ENCODE measurements at places on chromosomes 5 and 9.

GRCh38 chr9:70484232-70485130, 70.0 kb upstream of the KLF9 start:
- DNase-seq = no peak

DNA sequence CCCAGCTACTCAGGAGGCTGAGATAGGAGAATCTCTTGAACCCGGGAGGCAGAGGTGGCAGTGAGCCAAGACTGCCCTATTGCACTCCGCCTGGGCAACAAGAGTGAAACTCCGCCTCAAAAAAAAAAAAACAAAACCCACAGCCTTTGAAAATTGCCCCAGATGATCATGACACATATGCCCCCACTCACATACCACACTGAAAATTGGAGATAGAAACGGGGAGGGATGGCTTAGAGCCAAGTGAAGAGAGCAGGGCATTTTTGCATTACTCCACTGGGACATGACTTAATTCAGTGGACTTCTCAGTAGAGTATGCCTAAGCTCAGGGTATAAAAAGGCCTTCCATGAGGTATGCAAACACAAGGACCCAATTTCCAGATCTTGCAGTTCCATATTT, 309.3 kb downstream of the BNC2 start:
- DNase-seq = no peak

DNA sequence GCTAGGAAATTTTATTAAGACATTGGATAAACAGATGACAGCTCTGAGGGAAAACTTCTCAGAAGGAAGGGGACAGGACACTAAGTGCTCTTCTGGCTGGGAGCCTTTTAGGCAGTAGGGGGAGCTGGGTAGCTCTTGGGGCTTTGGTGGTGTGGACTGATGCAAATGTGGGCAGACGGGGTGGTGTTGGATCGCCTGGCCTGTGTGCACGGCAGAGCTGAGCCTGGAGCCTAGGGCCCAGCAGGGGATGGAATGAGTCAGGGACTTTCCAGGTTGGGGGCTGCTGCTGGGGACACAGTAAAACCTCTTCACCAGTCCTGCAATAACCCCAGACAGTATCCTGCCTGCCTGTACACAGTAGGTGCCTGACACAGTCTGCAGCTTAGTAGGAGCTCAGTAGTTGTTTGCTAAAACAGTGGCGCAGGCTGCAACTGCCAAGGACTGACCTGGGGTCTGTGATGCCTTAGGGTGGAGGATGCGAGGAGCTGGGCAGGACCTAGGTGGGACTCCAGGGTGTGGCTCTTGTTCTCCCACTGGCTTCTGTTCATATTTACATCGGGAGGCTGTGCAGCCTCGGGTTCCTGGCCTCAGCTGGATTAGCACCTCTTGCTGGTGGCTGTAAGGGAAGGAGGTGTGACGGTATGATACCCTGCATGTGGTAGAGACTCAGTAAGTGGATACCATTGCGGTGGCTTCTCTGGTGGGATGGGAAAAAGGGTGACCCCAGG, 83.8 kb downstream of the DAB2IP start:
- no peak for DNase-seq

GRCh38 chr5:78001197-78001596, 225.1 kb upstream of the TBCA start:
- no peak for DNase-seq

GRCh38 chr9:93531374-93531773, 45.0 kb upstream of the PHF2 start:
- DNase-seq = no peak

DNA sequence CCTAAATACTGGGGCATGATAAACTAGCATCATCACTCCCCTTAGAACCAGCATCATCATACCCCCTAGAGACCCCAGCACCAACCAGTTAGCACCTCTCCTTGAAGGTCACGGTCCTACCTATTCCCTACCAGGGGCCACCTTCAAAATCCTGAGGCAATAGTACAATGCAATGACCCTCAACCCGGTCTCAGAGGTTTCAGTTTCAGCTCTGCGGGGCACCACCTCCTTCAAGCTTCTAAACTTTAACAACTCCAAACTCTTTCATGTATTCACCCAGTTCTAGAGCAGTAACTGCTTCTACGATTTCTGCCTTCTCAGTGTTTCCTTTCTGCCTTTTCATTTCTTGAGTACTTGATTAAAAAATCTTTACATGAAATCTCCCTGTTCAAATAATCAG, 130.1 kb upstream of the EPB41L4A start:
- no peak for DNase-seq

GRCh38 chr9:136372006-136372405, 1.5 kb downstream of the CARD9 start:
- DNase-seq = no peak

GRCh38 chr5:5303242-5303641, 119.2 kb upstream of the ICE1 start:
- no peak for DNase-seq

DNA sequence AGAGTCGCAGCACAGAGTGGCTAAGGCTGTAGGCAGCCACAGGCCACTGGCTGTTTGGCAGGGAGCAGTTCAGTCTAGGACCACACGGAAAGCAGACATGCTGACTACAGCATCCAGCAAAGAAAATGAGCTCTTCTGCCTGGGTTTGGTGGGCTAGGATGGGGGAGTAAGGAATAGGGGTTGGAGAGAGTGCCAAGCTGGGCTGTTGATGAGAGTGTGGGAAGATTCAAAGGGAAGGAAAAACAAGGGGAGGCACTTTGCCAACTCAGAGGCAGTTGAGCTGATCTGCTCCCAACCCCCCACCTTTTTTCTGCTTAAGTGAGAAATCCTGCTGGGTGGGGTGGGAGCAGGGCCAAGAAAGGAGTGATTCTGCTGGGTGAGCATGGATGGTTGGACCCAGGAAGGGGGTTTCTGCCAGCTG, 35.9 kb downstream of the SVEP1 start:
- no peak for DNase-seq

DNA sequence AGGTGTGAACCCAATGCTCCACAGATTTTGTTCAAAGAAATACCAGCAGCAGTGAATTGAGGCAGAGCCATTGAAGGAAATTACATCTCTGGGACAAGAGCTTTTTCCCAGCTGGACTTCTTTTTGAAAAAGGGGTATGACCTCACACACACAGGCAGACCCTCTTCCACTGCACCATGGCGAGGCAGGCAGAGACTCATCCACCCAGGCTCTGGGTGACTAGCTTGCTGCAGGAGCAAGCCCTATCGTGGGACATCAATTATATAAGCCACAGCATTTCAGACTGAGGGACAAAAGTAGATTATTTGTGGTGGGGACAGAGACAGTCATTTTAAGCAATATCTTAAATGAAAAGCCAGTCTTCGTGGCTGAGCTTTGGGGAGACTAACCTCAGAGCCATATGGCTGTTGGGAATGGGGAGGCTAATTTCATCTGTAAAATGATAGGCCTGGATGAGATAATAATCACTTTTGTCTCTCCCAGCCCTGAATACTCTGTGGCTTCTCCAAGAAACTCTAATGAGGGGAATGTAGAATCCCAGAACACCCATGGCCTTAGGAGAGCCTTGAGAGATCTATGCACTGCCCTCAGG, 113.1 kb upstream of the TNC start:
- no peak for DNase-seq

GRCh38 chr9:95791286-95791685, 84.2 kb upstream of the ERCC6L2 start:
- no peak for DNase-seq

DNA sequence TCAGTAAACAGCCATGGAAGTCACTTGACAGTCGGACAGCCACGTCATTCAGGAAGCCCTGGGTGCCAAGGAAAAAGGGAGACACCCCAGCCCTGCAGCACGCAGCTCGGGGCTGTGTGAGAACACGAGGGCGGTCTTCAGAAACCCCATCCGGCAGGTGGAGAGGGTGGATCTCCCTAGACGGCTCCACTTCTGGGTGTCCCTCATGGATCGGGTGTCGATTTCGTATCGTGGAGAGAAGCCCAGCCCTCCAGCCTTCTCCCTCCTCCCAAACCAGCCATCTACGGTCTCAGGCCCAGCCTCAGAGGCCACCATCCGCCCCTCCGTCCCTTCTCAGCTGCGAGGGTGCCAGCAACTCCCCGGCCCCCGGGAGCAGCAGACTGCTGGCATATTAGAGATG, 65.5 kb upstream of the BARHL1 start:
- no peak for DNase-seq

- DNase-seq = no peak
These were observed 260.4 kb upstream of the IRX4 start for GRCh38 chr5:2143088-2143487.

DNA sequence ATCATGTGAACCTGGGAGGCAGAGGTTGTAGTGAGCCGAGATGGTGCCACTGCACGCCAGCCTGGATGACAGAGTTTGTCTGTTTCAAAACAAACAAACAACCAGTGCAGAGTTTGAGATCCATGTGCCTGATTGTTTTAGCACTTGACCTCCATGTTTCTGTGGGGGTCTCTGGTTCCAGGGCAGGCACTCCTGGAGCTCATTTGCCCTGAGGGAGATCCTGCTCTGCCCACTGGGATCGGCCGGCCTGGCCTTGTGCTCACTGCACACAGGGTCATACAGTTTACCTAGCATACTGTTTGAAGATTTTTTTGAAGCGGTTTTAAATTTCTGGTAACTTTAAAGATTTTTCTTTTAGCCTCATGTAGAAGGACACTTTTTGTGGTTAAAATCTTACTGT, 78.4 kb downstream of the EHMT1 start:
- no peak for DNase-seq

- DNase-seq = no peak
These were observed 3.7 kb upstream of the EGFL7 start for GRCh38 chr9:136658849-136659535.

- DNase-seq = no peak
These were observed 469 bp upstream of the FIBCD1 start for GRCh38 chr9:130939405-130940026.

DNA sequence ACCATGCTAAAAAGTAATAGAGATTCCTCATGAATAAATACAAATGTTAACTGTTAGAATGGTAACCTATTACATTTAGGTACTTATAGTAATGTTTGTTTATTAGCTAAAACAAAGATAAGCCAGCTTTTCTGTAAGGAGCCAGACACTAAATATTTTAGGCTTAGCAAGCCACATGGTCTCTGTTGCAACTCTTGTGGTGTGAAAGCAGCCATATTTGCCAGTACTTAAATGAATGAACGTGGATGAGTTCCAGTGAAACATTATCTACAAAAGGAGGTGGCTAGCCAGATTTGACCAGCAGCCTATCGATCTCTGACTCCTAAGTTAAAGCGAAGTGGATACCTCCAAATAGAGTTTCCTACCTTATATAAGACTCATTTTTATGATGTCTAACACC, 331.6 kb downstream of the CDH12 start:
- no peak for DNase-seq
